ENCODE measurements at places on chromosomes 2 and 18. TPM values are rescaled to one million over a fixed set of nuclear protein-coding genes. Genes with fewer than 3 reads are reported as not detected.

RBBP8 gene
- total RNA-seq, result 14.0 TPM

ABCB11 gene
- not detected for total RNA-seq

DNA sequence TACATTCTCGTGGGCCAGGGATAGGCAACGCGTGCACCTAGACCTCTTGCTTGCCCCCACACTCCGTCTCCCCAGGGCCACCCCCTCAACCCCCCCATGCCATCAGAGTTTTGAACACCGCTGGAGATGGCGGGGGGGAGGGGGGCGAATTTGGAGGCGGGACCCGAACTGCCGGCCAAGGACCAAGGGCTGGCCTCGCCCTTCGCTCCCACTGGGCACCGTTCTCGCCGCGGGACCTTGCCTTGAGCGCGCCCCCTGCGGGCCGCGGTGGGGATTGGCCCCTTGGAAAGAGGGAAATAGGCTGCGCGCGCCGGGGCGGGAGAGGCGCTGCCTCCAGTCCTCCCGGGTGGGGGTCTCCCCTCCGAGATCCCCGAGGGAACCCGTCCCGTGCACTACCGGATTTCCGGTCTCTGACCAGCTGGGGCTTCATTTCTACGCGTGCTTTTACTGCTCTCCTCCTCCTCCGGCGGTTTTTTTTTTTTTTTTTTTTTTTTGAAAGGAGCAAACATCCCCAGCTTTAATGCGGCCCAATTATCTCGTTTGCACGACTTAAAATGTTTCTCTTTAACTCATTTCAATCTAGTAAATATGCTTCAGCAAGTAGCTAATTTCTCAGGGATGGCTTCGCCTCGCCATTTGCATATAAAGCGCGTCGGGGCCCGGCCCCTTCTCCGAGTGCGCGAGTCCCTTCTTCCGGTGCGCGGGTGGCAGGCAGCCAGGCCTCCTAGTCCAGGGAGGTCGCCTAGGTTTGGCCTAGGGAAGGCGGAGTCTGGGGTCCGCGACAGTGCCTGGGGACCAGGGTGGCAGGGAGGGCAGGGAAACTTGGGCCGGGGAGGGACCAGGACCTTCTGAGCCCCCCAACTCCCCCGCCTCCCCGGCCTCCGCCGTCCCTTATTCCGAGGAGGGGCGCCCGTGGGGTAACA, 10.0 kb upstream of the GBX2 start:
- peak; percentile 74 for DNase-seq

DNA sequence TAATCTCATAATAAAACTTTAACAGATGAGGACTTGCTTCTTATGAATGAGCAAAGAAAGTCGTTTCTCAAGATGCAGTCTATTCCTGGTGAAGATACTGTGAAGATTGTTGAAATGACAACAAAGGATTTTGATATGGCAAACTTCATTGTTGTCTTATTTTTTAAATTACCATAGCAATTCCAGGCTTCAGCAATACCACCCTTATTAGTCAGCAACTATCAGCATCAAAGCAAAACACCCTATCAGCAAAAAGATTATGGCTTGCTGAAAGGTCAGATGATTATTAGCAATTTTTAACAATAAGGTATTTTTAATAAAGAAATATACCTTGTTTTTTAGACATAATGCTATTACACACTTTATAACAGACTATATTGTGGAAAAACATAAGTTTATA, 88.3 kb downstream of the COL5A2 start:
- DNase-seq, result no peak

DNA sequence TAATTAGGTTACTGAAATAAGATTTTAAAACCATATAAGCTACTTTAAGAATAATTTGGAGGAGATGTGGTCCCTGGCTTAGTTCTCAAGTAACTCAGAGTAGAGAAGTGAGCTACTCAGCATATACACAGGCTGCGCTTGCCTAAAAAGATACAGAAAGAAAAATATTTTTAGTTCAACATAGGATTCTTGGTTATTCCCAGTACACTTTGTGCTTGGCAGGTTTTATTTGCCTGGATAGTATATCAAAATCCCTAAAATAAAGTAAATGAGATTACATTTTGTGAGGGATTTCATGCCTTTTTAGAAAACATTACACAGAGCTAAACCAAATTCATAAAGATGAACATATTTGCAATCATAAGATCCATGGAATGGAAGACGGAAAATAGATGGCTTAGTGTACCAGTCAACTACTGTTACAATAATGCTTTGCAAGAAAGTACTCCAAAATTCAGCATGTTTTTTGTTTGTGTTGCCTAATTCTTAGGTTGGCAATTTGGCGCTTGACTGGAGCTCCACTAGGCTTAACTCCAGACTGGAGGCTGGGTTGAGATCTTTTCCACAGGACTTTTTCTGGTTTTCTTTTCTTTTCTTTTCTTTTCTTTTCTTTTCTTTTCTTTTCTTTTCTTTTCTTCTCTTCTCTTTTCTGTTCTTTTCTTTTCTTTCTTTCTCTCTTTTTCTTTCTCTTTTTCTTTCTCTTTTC, 600.5 kb upstream of the SYT4 start:
- no peak for DNase-seq

Measured in dermis microvascular lymphatic vessel endothelial cell (primary cell).